ENCODE measurements at places on chromosomes 3 and 15. TPM values are rescaled to one million over a fixed set of nuclear protein-coding genes. Genes with fewer than 3 reads are reported as not detected.

The DVL3 gene
- 15.4 TPM for polyA plus RNA-seq

GRCh38 chr3:125359700-125360099 is 15.4 kb downstream of the ZNF148 start:
- DNase-seq, result no peak

GRCh38 chr3:58422756-58423325 is 10.8 kb downstream of the PDHB start:
- no peak for DNase-seq

GRCh38 chr15:89740137-89740536 is 10.9 kb downstream of the MESP1 start:
- peak; percentile 42 for DNase-seq

DNA sequence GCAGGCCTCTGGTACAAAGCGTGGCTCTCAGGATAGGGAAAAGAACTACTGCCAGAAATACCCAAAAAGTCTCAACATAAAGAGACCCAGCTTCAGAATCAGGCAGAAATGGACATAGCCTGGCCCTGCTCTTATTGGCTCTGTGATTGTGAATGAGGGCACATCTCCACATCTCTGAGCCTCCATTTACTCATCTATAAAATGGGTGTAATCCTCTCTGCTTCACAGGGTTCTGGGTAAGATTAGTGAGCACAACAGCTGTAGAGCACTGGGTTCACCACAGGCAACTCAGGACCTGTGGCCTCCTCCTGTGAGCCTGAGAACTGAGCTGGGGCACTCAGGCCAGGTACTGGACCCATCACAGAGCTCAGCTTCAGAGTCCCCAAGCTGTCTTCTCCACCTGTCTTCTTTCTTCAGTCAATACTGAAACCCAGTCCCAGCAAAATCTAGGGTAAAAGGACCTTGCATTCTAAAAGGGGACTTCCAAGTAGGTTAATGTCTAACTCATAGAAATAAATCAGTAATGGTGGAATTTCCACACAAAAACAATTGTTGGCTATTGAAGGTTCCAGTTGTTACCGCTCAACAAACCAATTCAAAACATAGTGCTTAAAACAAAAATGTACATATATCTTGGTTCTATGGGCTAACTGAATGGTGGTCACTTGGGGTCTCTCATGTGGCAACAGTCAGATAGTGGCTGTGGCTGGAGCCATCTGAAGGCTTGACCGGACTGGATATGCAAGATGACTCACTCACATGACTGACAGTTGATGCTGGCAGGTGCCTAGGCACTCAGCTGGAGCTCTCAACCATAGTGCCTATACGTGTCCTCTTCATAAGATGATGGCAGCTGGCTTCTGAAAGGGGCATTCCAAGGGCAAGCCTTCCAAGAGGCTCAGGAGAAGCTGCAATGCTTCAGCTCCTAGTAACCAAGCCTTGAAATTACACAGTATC is 47.3 kb downstream of the TRIM42 start:
- DNase-seq, result no peak

The FETUB gene
- polyA plus RNA-seq, result not detected

The CRTAP gene
- polyA plus RNA-seq, result 84.0 TPM
